ENCODE measurements at places on chromosomes 6 and 20.

- DNase-seq, result no peak
These were observed 25.6 kb upstream of the AHI1 start for GRCh38 chr6:135522965-135523692.

- DNase-seq, result no peak
These were observed 384 bp upstream of the MANEA start for GRCh38 chr6:95576998-95577303.

- no peak for DNase-seq
These were observed 49.3 kb upstream of the ARID1B start for GRCh38 chr6:156727715-156728385.

DNA sequence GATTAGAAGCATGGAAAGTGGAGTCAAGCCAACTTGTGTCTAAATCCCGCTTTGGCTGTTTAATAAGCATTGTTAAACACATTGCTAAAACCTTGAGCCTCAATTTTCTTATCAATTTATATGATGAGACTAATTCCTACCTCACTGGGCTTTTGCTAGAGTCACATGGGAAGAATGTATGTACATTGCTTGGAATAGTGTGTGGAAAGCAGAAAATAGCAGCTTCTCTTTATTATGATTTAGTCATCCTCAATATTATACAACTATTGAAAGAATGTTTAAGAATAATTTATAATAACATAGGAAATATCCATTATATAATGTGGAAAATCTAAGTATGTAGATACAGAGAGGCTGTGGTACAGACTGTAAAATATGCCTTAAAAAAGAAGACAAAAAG lies 313.0 kb upstream of the CDYL start:
- no peak for DNase-seq

DNA sequence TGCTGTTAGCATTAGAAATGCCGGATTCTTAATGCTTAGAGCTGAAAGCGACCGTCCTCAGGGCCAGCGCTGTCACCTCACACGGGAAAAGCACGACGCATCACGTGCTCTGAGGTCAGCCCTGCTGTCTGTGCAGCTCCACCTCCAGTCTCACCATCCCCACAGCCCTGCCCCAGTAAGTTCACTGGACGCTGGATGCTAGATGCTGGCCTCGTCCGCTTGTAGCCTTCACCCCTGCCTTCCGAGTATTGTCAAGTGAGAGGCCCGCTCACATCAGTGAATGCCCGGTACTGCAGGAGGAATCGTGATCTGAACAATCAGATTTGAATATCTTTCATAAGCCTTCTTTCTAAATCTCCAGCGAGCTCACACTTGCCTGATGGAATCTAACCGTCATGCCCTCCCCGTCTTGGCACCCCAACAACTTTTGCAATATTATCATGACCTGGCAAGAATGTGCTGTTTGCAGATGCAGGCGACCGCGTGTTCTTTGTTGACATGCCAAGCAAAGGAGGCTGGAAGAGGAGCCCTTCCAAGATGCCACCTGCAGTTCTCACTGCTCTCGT lies 64.9 kb downstream of the DLL1 start:
- DNase-seq, result no peak

DNA sequence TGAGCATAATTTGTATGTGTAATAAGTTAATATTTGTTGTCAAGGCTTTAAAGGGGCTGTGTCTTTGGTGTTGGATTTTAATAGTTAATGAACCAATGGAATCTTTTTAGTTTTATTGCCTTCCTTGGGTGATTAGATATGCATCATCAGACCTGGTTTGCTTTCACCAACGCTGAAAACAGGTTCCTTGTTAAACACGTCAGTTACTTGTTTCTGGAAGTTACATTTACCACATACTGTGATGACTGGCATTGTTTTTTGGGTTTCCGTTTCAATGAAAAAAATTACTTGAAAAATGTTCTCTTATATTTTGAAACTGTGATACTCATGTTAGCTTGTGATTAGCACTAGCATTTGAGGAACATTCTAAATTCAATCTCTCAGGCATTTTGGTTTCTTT lies 58.6 kb upstream of the RNF144B start:
- DNase-seq, result no peak

DNA sequence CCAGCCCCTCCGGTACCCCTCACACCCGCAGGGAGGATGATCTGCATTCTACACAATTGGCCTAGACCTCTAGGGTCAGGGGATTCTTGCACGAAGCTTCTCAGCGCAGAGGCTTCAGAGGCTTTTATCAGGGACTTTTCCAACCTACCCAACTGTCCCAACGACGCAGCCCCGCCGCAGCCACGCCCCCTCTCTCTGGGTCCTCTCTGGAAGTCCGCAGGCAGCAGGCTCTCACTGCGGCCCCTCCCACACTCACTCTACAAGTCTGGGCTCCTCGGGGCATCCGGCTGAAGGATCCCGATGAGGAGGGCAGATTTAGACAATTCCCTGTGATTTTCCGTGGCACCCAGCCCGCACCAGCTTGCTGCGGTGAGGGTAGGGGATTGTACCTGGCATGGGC lies 227.7 kb upstream of the RNF24 start:
- DNase-seq, result no peak

- no peak for DNase-seq
These were observed 148.7 kb downstream of the OPRM1 start for GRCh38 chr6:154187714-154188113.

- no peak for DNase-seq
These were observed 113.6 kb upstream of the IFNGR1 start for GRCh38 chr6:137332637-137333280.

DNA sequence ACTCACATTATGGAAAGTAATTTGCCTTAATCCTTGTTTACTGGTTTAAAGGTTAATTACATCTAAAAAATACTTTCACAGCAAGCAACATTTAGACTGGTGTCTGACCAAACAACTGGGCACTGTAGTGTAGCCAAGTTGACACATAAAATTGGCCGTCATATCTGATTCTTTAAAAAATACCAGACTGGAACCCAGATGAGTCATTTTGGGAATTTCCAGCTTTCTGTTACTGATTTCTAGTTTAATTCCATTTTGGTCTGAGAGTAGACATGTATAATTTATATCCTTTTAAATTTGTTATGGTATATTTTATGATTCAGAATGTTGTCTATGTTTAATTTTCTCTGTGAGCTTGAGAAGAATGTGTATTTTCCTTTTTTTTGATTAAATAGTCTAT lies 44.1 kb downstream of the SCP2D1 start:
- no peak for DNase-seq

DNA sequence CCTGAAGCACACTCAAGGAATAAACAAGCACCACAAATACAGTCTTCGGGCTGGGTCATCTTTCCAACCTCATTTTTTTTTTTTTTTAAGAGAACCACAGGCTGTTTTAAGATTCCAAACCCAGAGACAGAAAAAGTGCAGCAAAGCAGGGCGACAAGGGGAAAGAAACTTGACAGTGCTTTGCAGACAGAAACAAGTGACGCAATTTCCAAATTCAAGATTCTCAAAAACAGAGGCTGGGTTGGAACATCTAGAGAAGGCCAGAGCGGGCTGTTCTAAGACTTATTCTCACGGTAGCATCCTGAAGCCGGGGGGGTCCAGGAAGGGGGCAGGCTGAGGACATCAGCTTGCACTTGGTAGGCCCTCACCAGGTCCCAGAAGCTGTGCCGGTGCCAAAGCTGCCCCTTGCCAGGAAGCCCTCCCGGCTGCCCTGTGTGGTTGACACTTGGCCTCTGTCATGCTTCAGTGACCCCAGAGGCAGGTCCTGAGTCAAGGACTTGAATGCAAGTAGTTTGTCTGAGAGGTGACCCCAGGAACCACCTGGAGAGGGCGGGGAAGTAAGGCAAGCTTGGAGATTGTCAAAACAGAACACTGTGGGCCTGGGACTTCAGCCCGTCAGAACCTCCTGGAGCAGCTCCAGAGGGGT lies 50.5 kb downstream of the BMP7 start:
- no peak for DNase-seq

GRCh38 chr6:29466241-29466640 lies 9.3 kb downstream of the OR2H1 start:
- DNase-seq, result no peak

DNA sequence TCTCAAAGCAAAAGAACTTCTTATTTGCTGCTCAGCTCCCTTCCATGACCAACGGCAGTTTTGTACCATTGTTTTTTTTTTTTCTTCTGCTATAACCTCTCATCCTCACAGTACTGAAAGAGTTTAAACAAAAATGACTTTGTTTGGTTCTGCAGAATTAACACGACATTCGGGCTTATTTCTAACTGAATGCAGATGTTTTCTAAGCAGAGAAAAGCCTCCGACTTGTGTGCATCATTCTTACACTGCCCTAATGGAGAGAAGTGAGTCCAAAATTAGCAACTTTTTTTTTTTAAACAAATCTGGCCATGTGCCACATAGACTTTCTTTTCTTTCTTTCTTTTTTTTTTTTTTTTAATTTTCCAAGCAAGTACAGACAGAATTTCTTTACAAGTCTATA lies 382.7 kb downstream of the HDGFL1 start:
- DNase-seq, result no peak

- DNase-seq, result no peak
These were observed 26.4 kb upstream of the MCM3 start for GRCh38 chr6:52310932-52311331.

DNA sequence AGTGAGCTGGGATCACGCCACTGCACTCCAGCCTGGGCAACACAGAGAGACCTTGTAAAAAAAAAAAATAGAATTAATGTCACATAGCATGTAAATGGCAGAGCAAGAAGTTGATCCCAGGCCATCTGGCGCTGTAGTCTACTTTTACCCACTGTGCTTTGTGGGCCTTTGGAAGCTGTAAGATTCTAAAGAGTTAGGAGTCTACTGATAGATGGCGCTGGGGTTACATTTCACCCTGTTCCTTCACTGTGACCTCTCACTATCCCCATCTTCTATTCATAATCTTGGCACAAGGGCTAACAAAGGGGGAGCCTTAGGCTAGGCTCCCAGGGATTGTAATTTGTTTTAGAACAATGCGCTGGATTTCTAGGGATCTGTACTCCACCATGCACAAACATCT lies 24.4 kb downstream of the SIRPD start:
- no peak for DNase-seq

GRCh38 chr20:5070570-5070969 lies 49.2 kb downstream of the PCNA start:
- no peak for DNase-seq

DNA sequence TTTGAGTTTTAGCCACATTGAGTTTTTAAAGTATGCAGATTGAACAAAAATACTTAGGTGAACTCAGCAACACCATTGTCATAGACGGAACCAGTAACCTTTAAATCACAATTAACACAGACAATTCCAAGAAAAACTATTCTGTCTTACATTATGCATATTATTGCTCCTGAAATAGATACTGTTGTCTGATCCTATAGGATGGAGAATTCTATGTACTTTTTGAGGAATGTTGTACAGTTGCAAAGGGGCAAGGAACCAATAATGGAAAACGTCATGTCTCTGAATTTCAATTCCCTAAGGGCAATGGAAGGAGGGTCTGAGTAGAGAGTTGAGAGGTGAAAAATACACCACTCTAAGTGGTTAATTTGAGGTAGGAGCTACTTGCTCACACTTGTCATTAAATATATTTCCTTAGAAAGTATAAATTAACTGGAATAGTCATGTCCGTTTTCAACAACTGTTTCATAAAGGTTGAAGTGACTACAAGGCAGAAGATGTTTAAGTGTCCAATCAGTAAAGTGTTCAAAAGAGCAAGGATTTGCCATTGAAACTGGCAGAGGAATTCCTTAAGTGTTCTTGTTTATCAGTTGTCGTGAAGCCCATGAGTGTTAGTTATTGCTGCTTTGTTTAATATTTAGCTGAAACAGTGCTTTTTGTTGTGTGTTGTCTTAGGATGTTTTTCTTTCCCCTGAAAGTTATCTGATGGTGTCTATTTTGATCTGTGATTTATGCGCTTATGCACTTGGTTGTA lies 1.3 kb downstream of the NKAIN2 start:
- no peak for DNase-seq

GRCh38 chr6:90537027-90537426 lies 49.8 kb downstream of the MAP3K7 start:
- no peak for DNase-seq

DNA sequence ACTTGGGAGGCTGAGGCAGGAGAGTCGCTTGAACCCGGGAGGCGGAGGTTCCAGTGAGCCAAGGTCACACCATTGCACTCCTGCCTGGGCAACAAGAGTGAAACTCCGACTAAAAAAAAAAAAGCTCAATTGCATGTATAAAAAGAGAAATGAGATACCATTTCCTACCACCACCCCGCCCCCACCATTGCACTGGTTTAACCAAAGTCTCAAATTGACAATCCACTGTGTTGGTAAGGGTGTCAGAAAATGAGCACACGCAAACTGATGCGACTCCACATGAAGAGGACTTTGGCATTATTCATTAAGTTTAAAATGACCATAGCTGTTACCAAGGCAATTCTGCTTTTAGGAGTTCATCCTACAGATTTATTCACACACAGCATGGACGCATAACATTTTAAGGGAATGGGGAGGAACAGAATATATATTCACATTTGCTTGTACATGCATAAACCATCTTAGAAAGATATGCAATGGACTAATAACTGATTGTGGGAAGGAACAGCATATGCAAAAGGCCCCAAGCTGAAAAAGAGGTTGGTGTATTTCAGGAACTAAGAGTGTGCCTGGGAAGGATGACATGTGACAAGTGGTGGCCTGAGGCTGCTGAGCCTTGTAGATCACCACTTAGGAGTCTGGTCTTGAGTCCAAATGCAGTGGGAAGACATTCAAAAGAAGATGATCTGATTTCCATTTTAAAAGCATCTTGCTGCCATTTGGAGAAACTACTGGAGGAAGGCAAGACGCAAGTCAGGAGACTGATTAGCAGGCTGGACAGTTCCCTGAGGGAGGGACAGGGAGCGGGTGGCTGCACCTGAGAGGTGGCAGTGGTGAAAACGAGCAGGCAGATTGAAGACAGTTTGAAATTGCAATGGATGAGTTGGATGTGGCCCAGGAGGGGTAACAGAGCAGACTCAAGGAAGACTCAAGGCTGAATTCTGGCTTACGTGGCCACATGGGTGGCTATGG lies 37.2 kb upstream of the PTPN1 start:
- DNase-seq, result no peak

DNA sequence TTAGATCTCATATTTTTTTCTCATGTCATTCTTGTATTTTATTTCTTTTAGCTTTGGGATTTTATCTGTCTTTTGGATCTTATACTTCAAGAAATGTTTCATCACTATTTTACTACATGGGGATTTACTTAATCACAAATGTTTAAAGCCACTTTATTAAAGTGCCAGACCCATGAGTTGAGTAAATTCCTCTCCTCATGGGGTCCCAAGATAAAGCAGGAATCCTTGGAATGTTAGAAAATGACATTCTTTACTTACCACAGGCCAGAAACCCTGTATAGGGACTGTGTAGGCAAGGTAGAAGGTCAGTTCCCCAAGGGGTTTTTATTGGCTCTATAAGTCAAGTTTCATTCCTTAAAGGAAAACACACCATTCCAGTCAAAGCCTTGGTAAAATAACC lies 28.4 kb upstream of the OR2J2 start:
- no peak for DNase-seq

DNA sequence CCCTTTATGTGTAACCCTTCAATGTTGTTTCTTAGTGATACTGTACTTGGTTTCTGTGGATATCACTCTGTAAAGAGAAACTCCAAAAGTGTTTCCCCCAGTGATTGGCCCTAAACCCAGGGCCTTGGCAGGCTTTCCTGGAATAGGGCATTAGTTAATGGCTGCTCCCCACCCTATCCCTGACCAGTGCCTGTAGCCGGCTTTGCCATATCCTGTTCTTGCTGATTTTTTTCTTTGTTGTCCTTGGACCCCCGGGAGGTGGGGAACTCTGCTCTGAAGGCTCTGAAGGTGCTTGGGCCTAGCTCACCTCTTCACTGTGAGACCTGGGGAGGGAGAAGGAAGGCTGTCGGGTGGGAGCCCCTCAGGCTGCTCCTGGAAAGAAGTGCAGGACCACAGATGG lies 120.1 kb downstream of the TCP11 start:
- no peak for DNase-seq
